NT2/D1 (cell line): ENCODE measurements at places on chromosomes 7 and 10.

DNA sequence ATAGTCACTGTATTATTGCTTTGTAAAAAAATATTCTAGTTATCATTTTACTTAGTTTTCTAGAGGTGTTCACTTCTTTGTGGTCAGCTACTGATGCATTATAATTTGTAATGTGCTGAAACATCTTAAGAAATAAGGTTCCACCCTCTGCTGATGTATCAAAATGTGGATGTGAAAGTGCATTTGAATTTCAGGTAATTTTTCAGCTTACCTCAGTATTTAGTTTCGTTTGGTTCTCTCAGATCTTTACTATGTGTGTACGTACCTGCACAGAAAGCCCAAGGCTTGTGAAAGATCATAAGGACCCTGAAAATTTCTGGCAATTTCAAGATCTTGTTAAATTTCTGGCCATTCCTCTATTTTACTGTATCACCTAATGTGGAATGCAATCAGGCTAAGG, 542.3 kb upstream of the TPK1 start:
- no peak for DNase-seq

- DNase-seq, result no peak
These were observed 32.3 kb upstream of the NUB1 start for GRCh38 chr7:151309311-151309710.

- no peak for DNase-seq
These were observed 197.0 kb downstream of the STK31 start for GRCh38 chr7:23907012-23907411.

- DNase-seq, result no peak
These were observed 6.7 kb upstream of the CREB5 start for GRCh38 chr7:28405662-28406061.

DNA sequence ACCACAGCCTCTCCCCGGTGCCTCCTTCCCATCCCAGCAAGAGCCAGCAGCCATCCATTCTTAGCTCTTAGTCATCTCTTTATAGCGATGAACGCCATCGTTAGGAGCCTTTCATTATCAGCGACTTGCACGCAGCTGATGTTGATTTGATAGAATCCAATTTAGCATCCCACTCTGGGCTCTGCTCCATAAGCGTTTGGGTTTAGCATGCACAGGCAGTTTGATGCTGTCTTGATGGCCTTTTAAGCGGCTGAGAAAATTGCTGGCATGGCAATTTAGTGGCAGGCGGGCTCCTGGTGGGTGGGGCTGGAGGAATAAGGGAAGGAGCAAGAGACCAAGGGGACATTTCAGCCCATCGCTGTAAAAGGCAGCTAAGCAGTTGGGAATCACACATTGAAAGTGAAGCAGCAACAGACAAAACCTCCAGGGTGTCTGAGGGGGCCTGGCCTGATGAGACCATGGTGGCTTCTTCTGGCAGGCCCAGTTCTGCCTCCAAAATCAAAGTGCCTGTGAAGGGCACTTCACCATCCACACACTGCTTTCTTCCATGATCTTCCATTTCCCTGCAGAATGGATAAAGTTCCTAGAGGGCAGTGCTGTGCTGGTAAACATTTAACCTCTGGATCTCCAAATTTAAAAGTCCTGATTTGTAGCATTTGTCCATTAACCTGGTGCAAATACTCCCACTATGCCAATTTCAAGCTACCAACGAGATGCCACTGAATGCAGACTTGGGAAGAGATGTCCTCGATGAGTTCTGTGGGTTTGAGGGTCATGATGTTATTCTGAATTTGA, 107.8 kb upstream of the PLXNA4 start:
- no peak for DNase-seq

DNA sequence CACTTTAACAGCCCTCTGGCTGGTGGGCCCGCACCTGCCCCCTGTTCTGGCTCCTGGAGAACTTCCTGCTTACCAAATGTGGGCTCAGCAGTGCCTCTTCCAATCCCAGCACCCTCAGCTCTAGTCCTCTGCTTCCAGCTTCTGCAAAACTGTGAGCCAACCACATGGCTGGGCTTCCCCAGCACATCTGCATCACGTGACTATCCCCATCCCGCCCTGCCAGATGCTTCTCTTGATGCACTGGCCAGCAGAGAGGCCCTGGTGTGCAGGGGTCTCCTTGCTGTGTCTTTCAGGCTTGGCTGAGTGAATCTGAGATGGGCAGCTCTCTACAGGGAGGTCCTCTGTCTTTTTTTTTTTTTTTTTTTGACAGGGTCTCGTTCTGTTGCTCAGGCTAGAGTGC, 43.8 kb upstream of the DMBT1 start:
- DNase-seq, result no peak

DNA sequence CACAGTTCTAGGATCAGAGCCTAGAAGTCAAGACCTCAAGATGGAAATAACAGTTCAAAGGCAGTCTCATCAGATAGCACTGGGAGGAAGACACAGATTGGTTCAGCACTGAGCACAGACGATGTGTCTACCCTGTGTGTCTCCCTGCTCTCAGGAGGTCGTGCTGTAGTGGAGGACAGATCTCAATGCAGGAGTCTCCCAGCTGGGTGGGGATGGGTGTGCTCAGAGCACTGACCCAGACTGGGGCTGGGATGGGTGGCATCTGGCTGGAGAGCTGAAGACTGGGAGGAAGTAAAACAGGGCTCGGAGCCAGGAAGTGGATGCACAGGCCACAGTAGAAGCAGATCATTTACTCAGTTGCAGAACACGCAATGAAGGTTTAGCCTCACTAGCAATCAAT, 69.5 kb upstream of the GDF10 start:
- no peak for DNase-seq

DNA sequence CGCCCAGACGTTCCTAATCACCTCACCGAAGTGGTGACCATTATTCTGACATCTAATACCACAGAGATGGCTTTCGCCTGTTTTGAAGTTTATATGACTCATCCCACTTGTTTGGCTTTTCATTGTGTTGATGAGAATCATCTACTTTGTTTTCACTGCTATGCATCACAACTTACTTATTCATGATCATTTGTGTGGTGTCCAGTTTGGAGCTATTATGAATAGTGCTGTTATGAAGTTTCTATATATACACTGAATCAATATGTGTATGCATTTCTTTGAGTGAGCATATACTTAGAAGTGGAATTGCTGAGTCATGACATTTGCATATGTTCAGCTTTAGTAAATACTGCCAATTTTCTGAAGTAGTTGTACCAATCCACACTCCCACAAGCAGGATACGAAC, 38.6 kb upstream of the TNKS2 start:
- no peak for DNase-seq

DNA sequence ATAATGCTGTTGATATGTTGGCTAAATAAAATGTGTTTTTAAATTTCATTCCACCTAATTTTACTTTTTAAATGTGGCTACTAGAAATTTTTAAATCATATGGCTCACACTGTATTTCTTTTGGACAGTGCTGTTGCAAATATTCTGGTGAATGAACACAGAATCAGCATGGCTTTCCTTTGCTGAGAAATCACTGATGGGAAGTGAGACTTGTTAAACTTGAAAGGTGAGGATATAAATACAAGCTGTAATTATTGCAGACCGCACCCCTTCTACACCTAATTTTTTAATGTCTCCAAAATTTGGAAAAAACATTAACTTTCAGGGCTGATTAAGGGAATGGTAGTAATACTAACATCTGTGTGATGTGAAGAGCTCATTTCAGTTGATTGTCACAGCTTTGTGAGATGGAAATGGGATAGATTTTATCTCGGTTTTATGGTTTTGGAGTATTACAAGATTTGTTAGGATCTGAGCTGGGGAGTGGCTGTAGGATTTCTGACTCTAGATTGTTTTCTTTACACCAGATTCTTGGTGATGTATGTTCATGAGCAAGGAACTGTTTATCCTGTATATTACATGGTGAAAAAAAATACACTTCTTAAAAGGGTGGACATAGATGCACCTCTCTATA, 1.3 kb downstream of the MIOS start:
- no peak for DNase-seq

DNA sequence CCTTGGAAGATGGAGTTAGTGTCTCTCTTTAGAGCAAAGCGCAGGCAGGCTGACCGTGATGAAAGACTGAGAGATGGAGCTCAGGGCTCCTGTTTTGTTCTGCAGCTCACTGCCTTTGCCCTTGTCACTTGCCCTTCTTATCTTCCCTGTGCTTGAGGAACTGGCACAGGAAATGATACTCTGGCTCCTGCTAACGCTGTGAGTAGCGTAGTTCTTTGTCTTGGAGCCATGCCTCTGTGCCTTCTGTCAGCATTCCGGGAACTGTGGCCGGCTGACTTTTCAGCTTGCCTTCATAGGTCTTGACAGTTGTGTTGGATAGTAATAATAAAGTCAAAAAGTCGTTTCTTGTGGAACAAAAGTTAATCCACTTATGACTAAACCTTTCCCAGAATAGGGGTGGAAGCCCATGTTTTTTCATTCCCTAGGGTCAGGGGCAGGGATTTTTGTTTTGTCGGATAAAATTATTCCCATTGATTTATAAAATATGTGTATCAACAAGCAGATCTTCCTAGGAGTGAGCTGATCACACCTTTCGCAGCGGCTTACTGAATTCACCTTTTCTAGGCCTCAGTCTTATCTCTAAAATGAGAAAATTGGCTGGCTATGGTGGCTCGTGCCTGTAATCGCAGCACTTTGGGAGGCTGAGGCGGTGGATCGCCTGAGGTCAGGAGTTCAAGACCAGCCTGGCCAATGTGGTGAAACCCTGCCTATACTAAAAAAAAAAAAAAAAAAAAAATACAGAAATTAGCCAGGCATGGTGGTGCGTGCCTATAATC, 16.6 kb upstream of the TMEM236 start:
- no peak for DNase-seq

DNA sequence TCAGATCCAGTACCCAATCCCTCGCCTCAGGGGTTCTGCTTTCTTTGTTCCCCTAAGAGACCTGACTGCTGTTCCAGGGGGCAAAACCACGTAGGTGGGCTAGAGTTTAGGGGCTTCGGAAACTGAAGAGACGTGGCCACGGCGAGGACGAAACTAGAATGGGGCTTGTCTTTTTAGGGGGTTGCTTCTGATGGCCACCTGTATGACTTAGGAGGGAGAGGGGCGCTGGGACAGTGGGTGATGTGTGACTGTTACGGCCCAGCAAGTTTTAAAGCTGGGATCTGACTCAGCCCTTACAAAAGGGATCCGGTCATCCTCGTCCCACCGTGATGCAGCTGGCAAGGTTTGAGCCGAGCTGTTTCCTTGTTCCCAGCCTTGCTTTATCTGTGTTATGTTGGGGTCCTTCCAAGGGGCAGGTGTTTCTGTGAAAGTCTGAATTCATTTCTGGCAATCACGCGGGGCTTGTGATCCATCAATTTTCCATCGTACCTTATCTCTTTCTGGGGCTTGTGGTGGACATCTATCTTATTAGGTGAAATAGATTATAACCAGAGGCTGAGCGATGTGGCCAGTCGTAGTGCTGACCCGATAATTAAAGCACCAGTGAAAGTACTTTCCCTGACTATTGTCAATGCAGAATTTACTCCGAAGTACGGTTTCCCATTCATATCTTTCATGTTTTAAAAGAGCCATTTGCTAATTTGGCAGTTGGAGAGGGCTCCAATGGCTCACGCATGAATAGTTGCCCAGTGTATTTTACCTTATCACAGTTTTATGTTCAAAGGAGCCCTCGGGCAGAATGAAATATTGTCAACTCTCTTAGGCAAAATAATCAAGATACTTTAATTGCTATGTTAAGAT, 830 bp downstream of the MET start:
- no peak for DNase-seq
